ENCODE measurements at places on chromosomes 3 and 15.

DNA sequence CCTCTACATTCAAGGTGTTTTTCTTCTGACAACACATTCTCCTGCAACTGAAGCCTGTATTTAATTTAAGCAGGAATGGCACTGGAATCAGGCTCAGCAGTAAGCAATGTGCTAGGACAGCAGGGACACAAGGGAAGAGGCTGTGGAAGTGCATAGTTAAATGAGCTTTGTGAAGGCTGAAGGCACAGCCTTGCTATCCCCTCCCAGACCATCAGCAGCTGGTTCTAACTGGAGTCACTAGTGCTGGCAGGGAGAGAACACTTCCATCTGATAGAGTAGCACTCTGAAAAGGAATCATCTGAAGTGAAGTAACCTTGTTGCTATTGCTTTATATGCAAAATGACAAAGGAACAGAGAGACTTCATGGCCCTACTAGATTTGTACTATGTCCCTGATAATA lies 14.7 kb downstream of the UQCC5 start:
- no peak for DNase-seq

- no peak for DNase-seq
Measured at GRCh38 chr15:39145854-39146625, 434.8 kb upstream of the THBS1 start.

GRCh38 chr3:171353423-171353822 lies 106.8 kb downstream of the TNIK start:
- no peak for DNase-seq

DNA sequence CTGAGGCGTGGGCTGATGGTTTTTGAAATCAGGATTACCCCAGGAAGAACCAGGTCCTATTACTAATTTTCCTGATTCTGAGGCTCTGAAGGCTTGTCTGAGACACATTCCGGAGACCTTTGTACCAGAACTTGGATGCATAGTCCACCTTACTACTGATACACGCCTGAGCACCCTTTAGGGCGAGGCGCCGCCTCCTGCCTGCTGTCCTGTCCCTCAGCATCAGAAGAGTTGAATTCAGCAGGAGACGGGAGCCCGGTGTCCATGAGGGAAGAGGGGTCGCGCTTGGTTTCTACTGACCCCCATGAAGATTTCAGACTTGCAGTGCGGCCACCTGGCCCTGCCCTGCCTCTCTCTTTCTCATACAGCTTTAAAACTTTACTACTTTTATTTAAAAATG lies 49.9 kb downstream of the KLF13 start:
- DNase-seq, result no peak

DNA sequence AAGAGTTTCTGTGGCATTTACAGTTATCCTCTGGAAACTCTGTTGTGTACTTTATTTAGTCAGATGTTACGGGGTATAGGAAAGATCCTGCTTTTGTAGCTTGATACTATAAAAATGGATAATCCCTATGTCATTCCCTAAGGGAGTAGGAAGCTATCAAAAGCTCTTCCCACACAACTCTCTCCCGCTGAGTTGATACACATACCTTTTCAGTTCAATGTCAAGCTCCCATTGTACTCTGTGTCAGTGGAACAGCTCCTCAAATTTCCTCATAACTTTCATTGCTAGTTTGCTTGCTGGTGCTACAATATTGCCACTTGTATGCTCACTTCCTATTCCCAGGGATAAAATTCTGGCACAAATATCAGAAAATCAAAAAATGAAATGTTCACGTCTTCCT lies 893.3 kb upstream of the GBE1 start:
- DNase-seq, result no peak

- no peak for DNase-seq
Measured at GRCh38 chr3:128182656-128183055, 29.4 kb downstream of the EEFSEC start.

- no peak for DNase-seq
Measured at GRCh38 chr3:142861926-142862325, 27.0 kb downstream of the PCOLCE2 start.

GRCh38 chr3:2940062-2940461 lies 170.1 kb downstream of the IL5RA start:
- DNase-seq, result no peak

DNA sequence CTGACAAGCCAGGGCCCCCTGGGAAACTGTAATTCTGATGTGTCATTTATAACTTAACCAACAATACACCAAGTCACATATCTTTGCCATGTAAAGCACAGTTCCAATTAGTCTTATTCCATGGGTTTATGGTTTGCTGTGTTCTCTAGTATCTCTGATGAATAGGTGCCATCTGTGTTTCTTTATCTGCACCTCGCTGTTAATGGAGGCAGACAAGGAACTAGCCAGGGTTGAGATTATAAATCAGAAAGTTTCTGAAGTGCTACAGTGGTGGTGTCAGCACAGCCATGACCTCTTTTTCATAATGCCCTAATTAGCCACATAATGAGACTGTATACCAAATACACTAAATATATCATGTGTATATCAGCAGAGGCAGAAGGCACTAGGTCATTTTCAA lies 866.4 kb downstream of the PLOD2 start:
- DNase-seq, result no peak

DNA sequence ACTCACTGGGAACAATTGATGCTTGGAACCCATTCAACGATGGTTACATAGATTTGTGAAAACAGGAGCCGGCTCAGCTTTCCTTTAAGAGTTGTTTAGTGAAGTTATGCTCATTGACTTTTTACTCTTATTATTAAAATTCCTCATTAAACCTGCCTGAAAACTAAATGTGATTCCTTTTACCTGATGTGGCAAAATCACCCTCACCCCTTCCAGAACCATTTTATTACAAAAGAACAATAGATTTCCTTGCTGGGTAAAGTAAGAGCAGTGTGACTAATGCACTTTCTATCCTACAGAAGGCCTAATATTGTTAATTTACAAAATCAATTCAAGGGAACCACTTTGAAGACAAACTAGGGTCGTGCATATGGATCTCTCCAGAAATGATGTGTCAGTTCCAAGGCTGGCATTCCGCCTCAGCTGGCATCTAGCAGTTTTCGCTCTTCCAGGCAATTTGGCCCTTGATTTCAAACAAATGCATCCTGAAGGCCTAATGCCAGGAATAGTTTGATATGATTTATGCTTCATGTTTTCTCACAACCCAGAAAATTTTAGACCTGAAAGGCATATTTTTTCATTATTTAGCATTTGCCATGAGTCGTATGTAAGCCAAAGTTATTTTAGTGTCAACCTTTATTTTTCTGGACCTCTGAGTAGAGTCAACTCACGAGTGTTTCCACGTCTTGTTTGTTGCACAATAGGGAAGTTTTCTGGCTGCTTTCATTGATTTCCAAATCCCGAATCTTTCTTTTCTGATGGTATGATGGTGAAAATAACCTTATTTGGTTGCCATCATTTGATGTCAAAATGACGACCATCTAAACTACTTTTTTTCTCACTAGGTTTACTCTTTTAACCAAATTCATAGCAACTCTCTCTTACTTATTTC lies 447.8 kb downstream of the MECOM start:
- DNase-seq, result no peak

GRCh38 chr15:48084759-48085590 lies 35.8 kb upstream of the SLC24A5 start:
- no peak for DNase-seq

- no peak for DNase-seq
Measured at GRCh38 chr3:14389166-14389606, 13.2 kb upstream of the SLC6A6 start.

DNA sequence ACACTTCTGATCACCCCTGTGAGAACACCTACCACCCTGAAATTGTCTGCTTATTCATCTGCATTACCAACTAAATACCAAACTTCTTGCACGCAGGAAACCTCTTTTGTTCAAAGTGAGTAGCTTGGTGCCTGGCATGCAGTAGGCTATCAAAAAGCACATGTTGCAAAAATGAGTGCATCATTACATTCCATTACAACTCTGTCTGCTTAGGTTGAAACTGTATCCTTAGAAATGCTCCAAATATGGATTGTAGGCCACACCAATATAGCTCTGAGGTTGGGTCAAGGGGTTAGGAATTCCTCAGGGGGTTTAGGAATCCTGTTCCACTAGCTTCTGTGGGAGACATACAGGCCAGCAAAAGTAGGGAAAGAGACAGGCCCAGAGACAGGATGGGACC lies 107.2 kb downstream of the THRB start:
- DNase-seq, result no peak

DNA sequence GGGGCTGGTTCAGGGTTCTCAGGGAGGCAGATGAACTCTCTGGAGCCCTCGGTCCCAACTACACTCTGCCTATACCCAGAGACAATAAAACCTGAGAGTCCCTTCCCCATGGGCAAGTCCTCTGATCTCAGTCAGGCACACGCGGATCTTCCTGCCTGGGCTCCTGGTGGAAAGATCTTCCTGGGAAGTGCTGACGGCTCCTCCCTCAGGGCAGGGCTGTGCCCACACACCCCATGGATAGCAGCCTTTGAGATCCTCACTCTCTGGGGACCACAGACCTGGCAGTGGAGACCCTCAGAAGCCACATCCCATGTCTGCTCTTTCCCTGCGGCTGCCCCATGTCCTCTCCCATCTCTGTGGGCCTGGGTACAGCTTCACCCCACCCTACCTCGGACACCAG lies 10.4 kb downstream of the SH2D7 start:
- DNase-seq, result no peak

DNA sequence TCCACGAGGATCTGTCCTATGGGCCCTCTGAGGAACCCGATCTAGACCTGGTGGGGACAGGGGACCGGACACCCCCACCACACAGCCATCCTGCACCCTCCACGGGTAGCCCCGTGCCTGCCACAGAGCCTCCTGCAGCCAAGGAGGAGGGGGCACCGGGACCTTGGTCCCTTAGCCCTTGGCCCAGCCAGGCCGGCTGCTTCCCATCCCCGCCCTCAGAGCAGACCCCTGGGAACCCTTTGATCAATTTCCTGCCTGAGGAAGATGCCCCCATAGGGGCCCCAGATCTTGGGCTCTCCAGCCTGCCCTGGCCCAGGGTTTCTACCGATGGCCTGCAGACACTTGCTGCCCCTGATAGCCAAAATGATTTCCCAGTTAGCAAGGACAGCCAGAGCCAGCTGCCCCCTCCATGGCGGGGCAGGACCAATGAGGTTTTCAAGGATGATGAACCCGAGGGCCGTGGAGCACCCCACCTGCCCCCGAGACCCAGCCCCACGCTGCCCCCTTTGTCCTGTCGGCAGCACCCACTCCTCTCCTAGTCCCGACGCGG lies 91.5 kb downstream of the TBC1D2B start:
- no peak for DNase-seq
